ENCODE measurements at places on chromosomes 5 and 9. TPM values are rescaled to one million over a fixed set of nuclear protein-coding genes. Genes with fewer than 3 reads are reported as not detected.

BTNL3 gene
- total RNA-seq = 15.7 TPM

DNA sequence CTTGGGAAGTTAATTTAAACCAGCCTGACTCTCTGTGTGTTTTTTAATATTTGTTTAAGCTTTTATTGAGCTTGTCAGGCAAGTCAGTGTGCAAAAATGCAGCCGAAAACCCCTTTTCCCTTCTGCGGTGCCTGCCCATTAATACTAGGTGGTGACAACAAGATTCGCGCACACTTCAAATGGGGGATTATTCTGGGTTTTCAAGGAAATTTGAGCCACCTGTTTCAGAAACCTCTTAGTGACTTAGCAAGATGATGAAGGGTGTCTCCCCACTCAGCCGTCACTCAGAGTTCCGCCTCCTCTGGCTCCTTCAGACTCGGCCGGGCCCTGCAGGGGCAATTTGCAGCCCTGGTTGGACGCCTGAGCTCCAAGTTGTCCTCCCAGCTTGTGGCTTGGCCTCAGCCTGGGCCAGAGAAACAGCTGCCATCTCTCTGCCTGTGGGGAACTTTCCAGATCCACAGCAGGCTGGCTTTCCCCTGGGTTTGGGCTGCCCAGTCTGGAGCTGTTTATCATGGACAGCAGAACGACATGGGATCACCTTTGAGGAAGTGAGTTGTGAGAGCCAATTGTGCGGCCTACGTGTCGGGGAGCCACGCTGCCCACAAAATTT lies 75.9 kb downstream of the SPRY4 start:
- DNase-seq = peak; percentile 59

IL9 gene
- total RNA-seq = not detected

FOXD1 gene
- not detected for total RNA-seq

DNA sequence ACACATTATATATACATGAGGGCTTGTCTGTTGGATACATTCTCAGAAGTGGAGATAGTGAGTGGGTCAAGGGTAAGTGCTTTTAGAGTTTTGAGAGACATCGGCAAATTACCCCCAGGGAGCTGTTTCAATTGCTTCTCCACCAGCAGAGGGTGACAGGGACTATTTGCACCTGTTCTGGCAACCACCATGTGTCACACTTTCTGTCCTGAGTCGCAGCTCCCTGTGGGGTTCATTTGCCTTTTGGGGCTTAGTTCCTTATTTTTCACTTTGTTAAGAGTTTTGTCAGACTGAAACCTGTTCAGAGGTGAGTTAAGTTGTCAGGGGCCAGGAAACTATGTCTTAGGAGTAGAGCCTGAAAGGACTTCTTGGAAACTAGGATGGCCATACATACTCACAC lies 20.1 kb upstream of the SLC36A1 start:
- DNase-seq = no peak

GRCh38 chr9:34771007-34771406 lies 61.1 kb upstream of the CCL21 start:
- no peak for DNase-seq

- DNase-seq = no peak
Measured at GRCh38 chr5:93607367-93608258, 24.6 kb downstream of the NR2F1 start.

GRCh38 chr5:109239456-109239855 lies 170.3 kb downstream of the PJA2 start:
- DNase-seq = no peak

GRCh38 chr9:114289571-114290481 lies 33.1 kb upstream of the ORM1 start:
- DNase-seq = peak; percentile 5

GLDC gene
- total RNA-seq = 2.4 TPM

GRCh38 chr5:73093943-73094342 lies 26.4 kb upstream of the TMEM171 start:
- no peak for DNase-seq

DNA sequence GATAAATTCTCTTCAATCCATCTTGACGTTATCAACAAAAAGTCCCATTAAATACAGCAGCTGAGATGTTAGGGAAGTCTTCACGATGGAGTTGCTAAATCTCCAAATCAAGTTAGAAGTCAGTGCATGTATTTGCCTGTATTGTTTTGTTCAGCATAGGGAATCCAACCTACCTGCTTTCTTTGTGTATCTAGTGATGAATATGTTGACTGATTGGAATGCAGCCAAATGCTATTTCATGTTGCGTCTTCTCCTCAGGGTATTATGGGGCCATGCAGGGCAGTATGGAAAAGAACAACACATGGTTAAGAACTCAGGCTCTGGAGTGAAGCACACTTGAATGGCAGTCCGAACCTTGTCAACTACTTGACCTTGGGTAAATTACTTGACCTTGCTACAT lies 529.5 kb upstream of the ZNF462 start:
- DNase-seq = no peak

DNA sequence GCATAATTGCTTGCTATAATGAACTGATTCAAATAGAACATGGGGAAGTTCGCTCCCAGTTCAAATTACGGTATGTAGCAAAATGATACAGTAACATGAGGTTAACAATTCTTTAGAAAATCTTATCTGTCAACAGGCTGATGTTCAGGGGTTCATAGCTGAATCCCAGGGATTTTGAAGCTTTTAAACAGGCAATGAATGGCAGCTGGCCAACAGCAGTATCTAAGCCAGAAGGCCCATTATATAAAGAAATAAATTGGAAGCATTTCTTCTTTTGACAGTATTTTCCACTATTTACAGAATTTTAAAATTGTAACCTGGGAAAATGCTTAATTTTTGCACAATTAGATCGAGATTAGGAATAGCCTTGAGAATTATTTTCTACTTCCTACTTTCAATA lies 126.8 kb downstream of the PDE8B start:
- DNase-seq = no peak

CCNJL gene
- 26.8 TPM for total RNA-seq

- DNase-seq = no peak
Measured at GRCh38 chr5:14722923-14723322, 58.4 kb downstream of the OTULIN start.

- DNase-seq = no peak
Measured at GRCh38 chr9:111966861-111967291, 70.3 kb downstream of the UGCG start.

DNA sequence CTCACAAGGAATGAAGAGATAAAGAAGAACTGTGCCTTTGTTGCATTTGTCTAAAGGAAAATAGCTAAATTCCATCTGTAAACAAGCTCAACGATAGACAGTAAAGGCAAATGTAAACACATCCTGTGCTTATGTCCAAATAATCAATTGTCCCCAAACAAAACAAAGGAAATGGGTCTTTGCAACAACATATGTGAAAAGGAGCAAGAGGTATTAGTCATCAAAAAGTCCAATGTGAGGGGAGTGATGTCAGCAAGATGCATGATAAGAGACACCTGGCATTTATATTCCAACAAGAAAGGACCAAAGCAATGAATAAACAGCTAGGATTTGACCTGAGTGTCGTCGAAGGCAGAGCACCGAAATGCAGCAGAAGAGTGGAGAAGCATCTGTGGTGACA lies 209.1 kb downstream of the ASTN2 start:
- no peak for DNase-seq

ORM2 gene
- not detected for total RNA-seq

ADAMTSL1 gene
- 19.7 TPM for total RNA-seq

DNA sequence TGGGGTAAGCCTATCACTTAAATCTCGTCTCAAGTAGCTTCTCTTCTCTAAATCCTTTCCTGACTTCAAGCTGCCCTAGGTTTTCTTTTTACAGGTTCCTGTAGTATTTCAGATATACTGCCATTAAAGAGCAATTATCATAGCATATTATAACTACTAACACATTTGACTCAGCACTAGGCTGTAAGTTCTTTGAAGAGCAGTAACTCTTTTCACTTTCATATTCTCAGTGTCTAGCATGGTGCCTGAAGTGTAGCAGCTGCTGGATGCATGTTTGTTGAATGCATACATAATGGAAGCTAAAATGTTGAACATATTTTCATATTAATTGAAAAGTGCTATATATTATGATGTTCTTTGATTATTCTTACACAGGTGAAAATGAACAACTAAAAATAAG lies 22.5 kb downstream of the CCDC152 start:
- no peak for DNase-seq

MEIKIN gene
- total RNA-seq = not detected
